SK-N-SH (cell line): ENCODE measurements at places on chromosomes 3 and 15.

DNA sequence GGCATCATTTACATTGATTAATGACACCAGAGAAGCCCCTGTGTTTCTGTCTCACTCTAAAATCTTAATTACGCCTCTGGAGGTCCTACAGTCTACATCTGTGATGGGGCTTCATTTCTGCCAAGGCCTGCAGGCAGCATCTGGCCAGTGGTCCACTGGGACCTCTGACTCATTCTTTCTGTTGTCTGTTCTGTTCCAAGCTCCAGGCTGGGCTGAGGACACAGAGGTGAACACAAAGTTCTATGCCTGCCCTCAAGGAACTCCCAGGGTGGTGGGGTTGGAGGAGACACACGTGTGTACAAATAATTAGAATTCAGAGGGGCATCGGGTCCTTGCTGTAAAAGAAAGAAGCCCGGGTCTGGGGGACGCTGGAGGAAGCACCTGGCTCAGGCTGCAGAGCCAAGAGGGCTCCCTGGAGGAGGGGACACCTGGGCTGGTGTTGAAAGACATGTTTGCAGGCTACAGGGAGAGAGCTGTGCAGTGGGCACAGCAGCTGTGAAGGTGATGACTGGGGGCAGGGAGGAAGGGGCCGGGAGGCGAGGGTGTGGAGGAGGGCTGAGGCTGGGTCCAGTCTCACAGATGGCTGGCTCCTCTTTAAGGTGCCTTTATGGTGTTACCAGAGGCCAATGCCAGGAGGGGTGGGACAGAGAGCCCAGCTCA lies 103.3 kb upstream of the PRR23E start:
- no peak for DNase-seq

DNA sequence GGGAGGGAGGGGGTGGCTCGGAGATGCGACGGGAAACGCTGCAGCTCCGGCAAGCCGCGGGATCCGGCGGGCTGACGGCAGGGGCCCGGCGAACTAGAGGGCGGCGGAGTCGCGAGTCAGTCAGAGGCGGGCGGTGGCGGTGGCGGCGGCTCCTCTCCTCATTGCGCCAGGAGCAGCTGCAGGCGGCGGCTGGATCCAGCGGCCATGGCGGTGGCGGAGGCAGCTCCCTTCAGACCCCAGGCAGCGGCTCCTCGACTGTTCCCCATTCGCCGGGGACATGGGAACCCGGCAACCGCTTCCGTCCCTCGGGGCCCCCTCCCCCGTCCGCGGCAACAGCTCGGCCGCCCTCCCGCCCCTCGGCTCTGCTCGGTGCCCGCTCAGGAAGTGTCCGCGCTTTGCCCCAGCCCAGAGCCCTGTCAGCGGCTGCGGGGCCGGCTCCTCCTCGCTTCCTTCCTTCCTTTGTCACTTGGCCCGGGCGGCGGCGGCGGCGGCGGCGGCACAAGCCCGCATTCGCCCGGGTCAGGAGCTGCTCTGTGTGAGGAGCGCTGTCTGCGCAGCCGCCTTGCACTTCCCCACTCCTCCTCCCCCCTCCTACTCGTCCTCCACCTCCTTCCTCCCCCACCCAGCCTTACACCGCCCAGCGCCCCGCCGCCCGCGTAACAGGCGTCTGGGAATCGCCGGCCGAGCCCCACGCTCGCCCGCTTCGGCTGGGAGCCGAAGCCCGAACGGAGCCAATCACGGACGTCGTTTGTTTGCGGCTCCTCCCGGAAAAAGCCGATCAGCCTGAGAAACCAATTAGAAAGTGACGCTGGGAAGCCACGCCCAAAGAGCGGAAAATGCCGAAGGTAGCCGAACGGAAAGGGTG lies at the start of gene GSK3B:
TSS of gene GSK3B (minus strand) at position 537 of the 865 bp plus-strand sequence. CDS start 1,013 bp downstream, outside the sequence.
- peak; percentile 90 for DNase-seq

DNA sequence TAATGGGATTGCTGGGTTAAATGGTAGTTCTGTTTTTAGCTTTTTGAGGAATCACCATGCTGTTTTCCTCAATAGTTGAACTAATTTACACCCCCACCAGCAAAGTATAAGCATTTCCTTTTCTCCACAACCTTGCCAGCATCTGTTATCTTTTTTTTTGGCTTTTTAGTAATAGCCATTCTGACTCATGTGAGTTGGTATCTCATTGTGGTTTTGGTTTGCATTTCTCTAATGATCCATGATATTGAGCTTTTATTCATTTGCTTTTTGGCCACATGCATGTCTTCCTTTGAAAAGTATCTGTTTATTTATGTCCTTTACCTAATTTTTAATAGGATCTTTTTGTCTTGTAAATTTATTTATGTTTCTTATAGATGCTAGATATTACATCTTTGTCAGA lies 288.2 kb downstream of the EPHA6 start:
- DNase-seq, result no peak

DNA sequence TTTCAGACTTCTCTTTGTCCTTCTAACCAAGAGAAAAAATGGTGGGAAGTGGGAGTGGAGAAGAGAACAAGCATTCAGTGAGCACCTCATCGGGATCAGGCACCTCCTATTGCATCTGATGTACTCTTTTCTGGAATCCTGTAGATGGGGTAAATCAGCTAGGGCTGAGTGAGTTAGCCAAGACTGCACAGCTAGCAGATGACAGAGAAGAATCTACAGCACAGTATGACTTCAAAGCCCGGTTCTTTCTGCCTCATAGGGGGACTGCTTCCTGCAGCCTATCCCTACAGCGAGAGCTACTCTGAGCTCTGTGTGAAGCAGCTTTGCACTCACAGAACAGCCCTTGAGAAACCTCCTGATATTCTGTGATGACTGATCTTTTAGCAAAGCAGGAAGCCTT lies 275.2 kb upstream of the MEIS2 start:
- no peak for DNase-seq

DNA sequence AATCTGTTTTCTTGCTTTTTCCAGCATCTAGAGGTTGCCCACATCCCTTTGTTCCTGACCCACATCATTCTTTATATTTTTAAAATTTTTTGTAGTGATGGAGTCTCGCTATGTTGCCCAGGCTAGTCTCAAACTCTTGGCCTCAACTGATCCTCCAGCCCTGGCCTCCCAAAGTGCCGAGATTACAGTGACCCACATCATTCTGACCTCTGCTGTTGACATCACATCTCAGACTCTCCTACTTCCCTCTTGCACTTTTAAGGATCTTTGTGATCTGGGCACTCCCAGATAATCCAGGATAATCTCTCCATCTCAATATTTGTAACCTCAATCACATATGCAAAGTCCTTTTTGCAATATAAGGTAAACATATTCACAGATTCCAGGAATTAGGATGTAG lies 266.6 kb downstream of the MEX3B start:
- DNase-seq, result no peak

DNA sequence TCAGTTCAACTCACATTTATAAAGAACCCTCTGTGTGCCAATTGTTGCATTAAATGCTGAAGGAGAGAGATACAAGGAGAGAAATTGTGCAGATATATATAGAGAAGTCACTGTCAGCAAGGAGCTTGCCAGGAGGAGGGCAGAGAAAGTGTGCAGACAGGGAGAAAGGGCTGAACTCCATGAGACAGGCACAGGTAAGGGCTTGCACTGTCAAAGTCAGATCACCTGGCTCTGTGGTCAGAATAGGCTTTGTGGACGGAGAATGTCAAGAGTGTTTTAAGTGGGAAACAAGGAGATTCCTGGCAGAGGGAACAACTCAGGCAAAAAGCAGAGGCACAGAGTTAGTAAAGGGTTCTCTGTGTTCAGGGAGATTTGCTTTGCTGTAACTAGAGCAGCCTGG lies 303.0 kb upstream of the TPRG1 start:
- DNase-seq, result no peak

DNA sequence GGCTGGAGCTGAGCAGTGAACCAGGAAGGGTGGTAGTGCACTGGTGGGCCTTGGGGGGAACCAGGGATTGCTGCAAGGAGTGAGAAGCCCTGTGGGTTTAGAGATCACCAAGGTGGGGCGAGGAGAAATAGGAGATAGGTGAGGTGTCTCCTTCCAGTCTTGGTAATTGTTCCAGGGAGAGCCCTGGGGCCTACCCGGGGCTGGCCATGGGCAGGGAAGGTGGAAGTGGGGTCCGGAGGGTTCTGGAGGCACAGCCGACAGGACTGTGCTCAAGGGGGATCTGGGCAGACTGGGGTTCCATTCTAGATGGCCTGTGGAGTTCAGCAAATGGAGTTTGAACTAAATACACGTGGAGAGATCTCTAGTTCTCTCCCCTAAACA lies 4.5 kb downstream of the CHST13 start:
- no peak for DNase-seq

DNA sequence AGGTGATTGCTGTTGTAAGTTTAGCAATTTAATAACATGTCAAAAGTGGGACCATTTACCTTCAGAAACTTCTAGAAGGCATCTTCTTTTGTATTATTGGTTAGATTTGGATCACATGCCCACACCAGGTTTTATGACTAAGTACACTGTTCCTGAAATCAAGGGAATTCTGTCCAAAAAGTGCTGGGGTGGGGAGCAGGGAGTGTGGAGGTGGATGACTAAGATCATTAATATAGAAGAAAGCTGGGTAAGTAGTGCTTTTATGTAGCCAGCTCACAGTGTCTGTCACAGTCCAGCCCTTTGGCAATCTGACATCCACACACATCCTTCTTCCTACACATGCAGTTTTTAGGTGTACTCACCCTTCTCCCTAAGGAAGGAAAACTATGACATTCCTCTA lies 120.0 kb downstream of the TMCO5A start:
- no peak for DNase-seq
